Endodermal cell (in vitro differentiated cells): ENCODE measurements at places on chromosomes 7 and 10.
A peak's percentile ranks its signal among the peaks of the same experiment; 100 is the strongest.

DNA sequence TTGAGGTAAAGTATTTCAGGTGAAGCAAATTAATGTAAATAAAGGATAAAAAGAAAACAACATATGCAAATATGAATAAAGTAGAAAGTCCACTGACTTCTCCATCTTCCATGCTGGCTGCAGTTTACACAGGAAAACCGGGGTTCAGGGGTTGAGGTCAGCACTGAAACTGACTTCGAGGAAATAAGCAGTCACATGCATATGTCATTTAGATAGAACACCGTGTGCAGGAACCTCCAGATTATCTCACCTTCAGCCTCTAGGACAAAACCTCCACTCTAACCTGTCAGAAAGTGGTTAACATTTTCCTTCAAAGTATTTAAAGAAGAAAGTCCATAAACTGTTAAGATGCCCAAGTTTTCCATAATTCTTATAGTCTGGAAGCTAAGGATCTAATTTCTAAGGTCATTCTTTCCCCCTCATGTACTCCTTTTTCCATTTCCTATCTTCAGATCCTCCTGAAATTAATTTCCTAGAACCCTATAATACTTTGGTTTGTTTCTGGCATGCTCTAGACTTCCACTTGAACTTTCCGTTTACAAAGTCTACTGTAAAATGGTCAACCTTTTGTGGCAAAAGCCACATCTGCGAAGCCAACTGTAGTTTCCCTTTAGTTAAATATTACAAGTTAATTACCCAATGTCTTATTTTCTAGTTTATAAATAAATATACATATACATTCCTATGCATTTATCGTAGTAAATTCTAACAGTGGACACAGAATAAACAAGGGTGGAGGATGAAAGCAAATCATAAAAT is 173.3 kb downstream of the RAPGEF5 start:
- no peak for DNase-seq

- peak; percentile 73 for DNase-seq
Measured at GRCh38 chr10:17787087-17787961, 21.8 kb upstream of the MRC1 start.

GRCh38 chr7:17986851-17987250 is 40.8 kb downstream of the PRPS1L1 start:
- DNase-seq: no peak

GRCh38 chr7:76189276-76189675 is 12.4 kb upstream of the SRRM3 start:
- no peak for DNase-seq

GRCh38 chr7:156089222-156089621 is 277.0 kb upstream of the SHH start:
- no peak for DNase-seq

DNA sequence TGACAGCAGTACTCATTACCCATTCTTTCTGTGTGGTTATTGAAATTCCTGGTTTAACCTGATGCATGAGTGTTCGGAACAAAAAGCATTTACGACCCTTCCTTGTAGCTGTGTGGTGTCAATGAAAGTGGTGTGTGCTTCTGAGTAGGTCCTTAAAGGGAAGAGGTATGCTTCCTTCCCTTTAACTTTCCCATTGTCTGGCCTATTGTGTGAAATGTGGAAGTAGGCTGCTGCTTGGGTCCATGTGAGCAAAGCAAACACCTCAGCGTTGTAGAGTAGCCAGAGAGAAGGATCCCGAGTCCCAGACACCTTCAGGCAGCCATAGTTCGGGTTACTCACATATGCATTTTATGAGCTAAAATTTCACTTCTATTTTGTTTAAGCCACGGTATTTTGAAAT is 74.7 kb downstream of the TSPAN12 start:
- no peak for DNase-seq

DNA sequence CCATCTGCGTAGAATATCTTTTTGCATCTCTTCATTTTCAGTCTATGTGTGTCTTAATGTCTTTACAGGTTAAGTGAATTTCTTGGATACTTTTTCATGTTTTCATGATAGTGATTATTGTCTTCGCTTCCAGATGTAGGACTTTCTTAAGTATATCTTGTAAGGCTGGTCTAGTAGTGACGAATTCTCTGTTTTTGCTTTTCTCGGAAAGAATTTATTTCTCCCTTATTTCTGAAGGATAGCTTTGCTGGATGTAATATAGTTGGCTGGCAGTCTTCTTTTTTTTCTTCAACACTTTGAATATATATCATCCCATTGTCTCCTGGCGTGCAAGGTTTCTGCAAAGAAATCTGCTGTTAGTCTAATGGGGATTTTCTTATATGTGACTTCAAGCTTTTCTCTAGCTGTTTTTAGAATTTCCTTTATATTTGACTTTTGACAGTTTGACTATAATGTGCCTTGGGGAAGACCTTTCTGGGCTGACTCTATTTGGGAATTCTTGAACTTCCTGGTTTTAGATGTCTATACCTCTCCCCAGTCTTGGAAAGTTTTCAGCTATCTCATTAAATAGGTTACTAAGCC is 14.3 kb downstream of the GTPBP4 start:
- no peak for DNase-seq

DNA sequence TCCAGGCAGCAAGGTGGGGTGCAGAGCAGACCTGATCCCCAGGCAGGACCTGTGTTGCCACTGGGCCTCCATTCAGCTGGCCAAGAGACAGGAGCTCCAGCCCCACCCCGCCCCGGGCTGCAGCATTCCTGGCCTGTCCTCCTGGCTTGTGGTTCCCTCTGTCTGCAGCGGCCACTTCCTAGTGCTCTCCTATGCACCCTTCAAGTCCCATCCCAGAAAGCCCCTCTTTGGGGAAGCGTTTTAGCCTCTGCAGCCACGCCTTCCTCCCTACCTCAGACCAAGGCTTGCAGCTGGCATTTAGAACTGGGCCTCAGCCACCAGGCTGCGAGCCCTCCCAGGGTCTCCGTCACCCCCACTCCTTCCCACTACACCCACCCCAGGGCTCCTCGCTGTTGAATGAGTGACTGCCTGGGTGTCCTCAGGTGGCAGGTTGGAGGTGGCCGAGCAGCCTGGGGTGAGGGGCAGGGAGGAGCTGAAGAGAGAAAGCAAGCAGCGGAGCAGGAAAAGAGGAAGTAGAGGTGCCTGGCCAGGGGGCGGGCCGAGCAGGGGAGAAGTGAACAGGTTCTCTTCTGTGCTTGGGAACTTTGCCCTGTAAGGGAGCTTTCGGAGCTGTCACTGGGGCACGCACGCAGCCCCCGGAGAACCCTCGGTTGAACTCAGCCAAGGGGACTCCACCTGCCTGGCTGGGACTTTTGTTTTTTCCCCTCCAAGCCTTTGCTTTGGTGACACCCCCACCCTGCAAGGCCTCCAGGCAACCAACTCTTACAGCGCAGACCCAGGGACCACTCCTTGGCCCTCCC is 109.1 kb upstream of the TNRC18 start:
- DNase-seq: peak; percentile 87

DNA sequence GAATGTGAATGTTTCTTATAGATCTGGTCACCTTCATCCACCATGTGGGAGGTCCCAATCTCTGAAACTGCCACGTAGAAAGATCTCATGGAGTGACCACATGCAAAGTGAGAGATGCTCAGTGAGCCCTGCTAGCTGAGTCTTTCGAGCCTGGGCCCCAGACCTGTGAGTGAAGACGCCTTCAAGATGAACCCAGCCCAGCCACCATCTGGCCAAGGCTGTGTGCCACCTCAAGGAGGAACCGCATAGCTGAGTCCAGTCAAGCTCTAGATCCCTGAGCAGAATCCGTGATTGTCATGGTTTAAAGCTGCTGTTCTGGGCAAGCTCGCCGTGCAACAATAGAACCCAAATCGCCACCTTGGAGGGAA is 20.2 kb upstream of the PPIF start:
- DNase-seq: no peak

DNA sequence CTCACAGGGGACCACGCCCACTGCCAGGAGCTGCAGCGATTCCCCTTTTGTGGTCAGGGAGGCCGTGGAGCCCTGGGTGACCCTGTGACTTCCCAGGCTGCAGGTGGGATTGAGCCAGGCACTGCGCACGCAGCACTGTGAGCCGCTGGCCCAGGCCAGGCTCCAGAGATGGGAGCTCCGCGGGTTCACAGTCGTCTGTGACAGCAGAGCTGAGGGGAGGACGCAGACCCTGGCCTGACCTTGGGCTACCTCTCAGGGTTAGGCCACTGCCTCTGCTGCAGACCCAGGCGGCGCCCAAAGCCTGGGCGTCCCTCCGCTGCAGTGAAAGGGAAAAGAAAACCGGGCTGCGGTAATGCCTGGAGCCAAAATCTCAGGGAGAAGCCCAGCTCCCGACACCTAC is 107.5 kb upstream of the GPR26 start:
- peak; percentile 50 for DNase-seq

GRCh38 chr7:117790731-117791130 is 82.5 kb downstream of the CTTNBP2 start:
- no peak for DNase-seq

- no peak for DNase-seq
Measured at GRCh38 chr10:97656777-97657176, 16.3 kb downstream of the PI4K2A start.

DNA sequence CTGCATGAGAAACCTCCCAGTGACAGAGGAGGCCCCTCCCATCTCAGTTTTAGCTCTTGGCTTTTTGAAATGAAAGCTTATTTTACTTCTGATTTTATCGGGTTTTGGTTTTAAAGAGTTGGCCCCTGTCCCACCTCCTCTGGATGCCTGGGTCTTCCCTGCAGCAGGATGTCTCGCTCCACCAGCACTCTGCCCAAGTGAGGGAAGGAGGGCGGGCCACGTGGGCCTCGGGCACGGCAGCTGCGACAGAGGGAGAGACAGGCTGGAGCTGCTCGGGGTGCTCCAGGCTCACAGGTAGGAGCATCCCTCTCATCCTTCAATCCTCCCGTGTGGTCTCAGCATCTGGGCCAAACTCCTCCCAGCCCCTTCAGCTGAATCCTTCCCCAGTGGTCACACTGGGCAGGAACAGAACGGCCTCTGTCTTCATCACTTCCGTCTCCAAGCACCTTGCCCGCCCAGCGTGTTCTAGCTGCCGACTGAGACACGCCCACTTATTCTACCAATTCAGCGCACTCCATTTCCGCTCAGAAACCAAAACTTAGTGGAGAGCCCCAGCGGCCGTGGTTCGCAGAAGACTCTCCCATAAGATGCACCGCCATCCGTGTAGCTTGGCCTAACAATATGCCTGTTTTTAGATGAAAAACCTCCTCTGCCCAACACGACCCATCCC is 222.9 kb downstream of the GLRX3 start:
- no peak for DNase-seq

DNA sequence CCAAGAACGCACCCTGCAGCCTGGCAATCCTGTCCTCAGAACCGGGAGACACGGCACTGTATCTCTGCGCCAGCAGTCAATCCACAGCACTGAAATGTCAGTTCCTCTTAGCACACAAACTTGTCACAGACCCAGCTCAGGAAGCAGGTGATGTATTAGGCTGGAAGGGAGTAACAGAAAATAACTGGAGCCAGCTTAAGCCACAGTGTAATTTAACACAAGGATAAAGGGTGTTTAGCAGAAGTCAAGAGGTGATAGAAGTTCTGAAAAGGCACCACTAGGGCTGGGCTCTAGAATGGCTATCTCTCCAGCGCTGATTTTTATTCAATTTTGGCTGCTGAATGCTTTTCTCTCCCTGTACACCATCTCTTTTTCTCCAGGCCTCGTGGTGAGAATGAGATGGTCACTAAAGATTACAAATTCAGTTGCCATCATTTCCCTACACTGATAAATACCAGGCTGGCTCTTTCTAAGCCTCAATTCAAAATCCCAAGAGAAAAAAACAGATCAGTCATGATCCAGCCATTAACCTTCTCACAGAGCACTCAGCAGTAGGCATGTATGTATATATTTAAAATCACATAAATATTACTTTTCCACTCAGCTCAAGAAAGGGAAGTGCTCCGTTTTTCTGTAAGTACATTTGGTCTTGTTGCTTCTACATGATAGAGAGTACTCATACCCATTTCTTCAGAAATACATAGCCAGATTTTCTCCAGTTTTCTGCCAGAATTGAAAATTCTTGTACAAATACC is 102.7 kb upstream of the PRSS1 start:
- DNase-seq: no peak

- DNase-seq: no peak
Measured at GRCh38 chr10:117363028-117363427, 12.2 kb downstream of the PDZD8 start.
